ENCODE measurements at places on chromosomes 7 and 10.

- DNase-seq: no peak
Measured at GRCh38 chr10:62817121-62817765, 1.1 kb upstream of the EGR2 start.

- DNase-seq: no peak
Measured at GRCh38 chr10:28734938-28735759, 57.8 kb downstream of the BAMBI start.

DNA sequence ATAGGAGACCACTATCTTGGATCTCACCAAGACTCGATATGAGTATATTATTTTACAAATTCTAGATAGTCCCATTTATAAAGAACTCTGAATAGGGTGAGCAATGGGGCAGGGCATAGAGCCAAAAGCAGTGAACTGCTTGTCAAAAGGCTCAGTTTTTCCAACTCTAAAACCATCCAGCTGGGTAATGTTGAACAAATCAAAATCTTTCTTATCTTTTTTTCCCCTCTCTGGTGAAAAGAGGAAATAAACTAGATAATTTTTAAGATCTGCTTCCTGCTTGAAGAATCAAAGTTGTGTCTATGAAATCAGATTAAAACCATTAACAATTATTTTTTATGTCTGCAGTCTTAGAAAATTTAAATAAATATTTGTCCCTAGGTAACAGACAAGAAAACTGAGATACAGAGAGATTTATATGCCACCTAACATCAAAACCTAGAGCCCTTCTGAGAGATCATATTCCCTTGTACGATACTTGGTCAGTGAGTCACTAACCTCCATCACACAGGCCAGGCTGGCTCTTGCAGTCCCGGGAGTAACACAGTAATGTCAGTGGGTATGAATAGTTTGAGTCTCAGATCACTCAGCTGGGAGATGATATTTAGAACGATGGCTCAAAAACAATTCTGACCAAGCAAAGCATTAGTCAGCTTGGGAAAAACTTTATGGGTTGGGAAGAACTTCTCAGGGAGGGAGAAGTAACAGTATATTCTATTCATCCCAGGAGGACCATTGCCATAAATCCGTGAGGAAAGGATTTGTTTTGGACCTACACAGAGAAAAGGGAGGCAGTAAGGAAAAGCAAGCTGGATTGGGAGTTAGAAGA, 178.8 kb downstream of the REEP3 start:
- DNase-seq: no peak

- DNase-seq: peak; percentile 20
Measured at GRCh38 chr7:7706101-7706511, 12.3 kb downstream of the RPA3 start.

DNA sequence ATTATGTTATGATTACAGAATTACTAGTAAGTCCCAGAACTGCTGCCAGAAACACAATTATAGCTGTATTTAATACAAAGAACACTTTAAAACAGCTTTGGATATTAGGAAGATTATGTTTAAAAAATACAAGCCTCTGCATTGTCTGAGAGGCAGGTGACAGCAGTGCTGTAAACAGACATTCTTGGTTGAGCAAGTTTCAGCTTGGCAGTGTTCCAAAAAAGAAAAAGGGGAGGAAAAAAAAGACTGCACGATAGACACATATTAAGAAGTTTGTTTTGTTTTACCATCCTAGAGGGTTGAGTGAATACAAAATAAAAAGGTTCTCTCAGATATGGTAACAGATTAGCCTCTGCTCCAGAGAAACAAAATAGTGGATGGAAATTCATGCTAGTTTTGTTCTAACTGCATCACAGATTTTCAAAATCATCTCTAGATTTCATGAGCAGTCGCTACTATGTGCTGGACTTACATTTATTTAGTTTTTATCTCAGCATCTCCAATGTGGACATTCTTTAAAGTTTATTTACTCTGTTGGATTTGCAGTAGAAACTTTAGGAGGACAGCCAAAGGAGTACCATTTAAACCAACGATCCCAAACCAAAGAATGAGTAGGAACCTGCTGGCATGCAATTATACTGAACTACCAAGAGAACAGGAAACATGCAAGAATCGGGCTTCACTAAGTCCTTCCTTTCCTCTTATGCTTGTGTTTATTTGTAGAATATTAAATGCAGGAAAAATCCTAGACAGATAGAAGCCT, 9.0 kb downstream of the FAM204A start:
- no peak for DNase-seq

GRCh38 chr7:72362246-72362645, 49.9 kb downstream of the CALN1 start:
- DNase-seq: no peak

- DNase-seq: no peak
Measured at GRCh38 chr7:39365751-39366295, 200.4 kb upstream of the YAE1 start.

DNA sequence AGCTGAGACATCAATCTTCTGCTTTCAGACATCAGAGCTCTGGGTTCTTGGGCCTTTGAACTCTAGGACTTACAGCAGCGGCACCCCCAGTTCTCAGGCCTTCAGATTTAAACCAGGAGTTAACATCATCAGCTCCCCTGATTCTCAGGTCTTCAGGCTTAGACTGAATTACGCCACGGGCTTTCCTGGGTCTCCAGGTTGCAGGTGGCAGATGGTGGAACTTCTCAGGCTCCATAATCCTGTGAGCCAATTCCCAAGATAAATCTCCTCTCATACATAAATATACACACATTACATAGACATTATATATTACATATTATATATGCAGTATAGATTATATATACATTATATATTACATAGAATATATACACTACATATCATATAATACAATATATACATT, 408.9 kb upstream of the AUTS2 start:
- DNase-seq: no peak

DNA sequence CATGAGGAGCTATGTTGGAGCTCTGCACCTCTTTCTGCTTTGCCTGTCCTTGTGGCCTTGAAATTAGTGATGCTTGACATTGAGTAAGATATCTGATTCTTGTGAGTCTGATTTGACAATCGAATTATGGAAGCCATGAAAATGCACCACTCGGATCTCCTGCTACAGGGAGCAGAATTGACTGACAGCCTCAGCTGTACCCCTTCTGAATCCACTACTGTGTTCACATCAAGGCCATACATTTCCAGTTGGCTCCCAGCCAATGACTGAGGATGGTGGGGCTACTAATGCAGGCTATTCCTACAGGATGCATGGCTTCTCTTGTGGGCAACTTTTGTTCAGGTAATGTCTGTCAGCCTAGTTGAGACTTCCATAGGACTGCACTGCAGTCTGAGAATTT, 321.9 kb downstream of the REEP3 start:
- no peak for DNase-seq

- no peak for DNase-seq
Measured at GRCh38 chr10:78225594-78225993, 191.9 kb downstream of the RPS24 start.

GRCh38 chr7:21256310-21256877, 171.5 kb upstream of the SP4 start:
- peak; percentile 17 for DNase-seq

- peak; percentile 29 for DNase-seq
Measured at GRCh38 chr10:30384701-30385201, 35.7 kb upstream of the MTPAP start.

DNA sequence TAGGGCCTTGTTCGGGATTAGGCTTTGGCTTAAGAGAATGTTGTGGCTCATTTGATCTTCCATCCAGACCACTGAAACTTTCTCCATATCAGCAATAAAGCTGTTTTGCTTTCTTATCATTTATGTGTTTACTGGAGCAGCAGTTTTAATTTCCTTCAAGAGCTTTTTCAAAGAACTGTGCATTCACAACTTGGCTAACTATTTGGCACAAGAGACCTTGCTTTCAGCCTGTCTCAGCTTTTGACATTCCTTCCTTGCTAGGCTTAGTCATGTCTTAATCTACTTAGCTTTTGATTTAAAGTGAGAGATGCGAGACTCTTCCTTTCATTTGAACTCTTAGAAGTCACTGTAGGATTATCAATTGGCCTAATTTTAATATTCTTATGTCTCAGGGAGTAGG, 19.1 kb upstream of the AKR1B1 start:
- no peak for DNase-seq

- DNase-seq: no peak
Measured at GRCh38 chr10:61608255-61609033, 54.3 kb upstream of the CABCOCO1 start.

- no peak for DNase-seq
Measured at GRCh38 chr7:20783125-20783699, 3.5 kb downstream of the SP8 start.

GRCh38 chr10:34543716-34544115, 271.4 kb downstream of the PARD3 start:
- no peak for DNase-seq

GRCh38 chr7:70208236-70209063, 610.2 kb downstream of the AUTS2 start:
- DNase-seq: no peak
